ENCODE measurements at places on chromosomes 2 and 18.

- no peak for DNase-seq
Measured at GRCh38 chr2:190530248-190530900, 4.1 kb downstream of the NEMP2 start.

GRCh38 chr2:60549928-60550177, 3.6 kb downstream of the BCL11A start:
- DNase-seq: no peak

GRCh38 chr2:226829721-226830631, 5.9 kb upstream of the RHBDD1 start:
- no peak for DNase-seq

GRCh38 chr2:7180638-7181370, 263.6 kb downstream of the RNF144A start:
- no peak for DNase-seq

GRCh38 chr18:56245866-56246580, 392.4 kb downstream of the TXNL1 start:
- no peak for DNase-seq

- DNase-seq: no peak
Measured at GRCh38 chr2:202608142-202608852, 26.5 kb upstream of the FAM117B start.

DNA sequence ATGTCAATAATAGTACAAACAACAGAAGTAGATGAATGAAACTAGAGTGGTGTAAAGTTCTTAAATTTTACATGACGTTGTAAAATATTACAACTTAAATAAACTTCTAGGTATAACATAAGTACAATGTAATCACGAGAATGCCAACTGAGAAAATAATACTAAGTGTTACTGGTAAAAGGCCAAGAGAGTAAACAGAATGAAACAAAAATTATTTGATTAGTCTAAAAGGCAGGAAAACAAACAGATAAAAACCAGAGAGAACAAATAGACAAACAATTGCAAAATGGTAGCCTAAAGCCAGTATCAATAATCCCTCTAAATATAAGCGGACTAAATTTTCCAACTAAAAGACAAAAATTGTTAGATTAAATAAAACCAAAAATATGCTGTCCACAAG, 71.9 kb downstream of the SMAD2 start:
- DNase-seq: no peak

DNA sequence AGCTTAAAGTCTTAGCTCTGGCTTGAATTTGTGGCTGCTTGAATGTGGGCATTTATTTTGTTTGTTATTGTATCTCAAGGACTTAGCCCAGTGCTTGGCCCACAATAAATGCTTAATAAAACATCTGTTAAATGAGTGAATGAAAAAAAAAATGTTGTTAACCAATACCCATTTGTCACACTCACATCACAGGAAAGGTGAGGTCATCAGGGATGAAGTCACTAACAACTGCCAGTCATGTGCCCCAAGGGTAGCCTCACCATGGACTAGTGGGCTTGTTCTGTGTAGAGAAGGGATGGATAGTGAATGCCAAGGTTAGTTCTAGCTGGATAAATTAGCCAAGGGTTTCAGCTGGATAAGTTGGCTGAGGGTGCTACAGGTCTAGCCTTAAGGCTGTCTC, 3.0 kb downstream of the NRBP1 start:
- DNase-seq: no peak

GRCh38 chr18:75204732-75205513, 4.0 kb downstream of the PTGR3 start:
- DNase-seq: no peak

GRCh38 chr2:166230724-166231070, 102.9 kb upstream of the SCN1A start:
- no peak for DNase-seq
